Stimulated activated CD4-positive, alpha-beta T cell treated with anti-CD3 and anti-CD28 coated beads, Interleukin-15, amount 100 ng/mL, for 1 hour (primary cell): ENCODE measurements at places on chromosomes 13 and 19.

- DNase-seq, result no peak
Observed at GRCh38 chr19:38412961-38413360, 10.1 kb downstream of the FAM98C start.

GRCh38 chr13:30004204-30004603 lies 153.8 kb upstream of the UBL3 start:
- DNase-seq, result no peak

GRCh38 chr13:23456437-23457210 lies 23.1 kb upstream of the SACS start:
- no peak for DNase-seq

- no peak for DNase-seq
Observed at GRCh38 chr13:48110132-48110868, 15.4 kb upstream of the MED4 start.

DNA sequence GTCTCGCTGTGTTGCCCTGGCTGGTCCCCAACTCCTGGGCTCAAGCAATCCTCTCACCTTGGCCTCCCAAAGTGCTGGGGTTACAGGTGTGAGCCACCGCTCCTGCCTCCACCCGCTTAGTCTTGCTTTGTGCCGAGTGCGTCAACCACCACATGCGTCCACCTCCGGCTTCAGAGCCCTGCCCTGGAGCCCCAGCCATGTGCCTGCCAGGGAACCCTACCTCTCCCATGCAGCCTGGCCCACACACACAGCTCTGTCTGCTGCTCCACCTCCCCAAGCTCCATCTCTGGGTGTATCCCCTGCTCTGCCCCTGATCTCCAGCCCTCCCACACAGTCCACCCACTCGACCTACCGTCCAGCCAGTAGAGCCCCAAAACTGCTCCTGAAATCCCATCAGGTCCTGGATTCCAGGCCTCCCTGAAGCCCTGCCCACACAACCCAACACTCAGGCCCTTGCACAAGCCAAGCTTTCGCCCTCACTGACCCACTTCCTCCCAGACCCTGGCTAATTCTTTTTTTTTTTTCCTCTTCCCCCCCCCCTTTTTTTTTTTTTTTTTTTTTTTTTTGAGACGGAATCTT lies 9.6 kb downstream of the CYP2F1 start:
- DNase-seq, result no peak
